ENCODE measurements at places on chromosomes 3 and 15.

- DNase-seq, result no peak
Observed at GRCh38 chr3:16663854-16664712, 58.9 kb upstream of the DAZL start.

- no peak for DNase-seq
Observed at GRCh38 chr15:100171411-100171810, 170.4 kb downstream of the ADAMTS17 start.

DNA sequence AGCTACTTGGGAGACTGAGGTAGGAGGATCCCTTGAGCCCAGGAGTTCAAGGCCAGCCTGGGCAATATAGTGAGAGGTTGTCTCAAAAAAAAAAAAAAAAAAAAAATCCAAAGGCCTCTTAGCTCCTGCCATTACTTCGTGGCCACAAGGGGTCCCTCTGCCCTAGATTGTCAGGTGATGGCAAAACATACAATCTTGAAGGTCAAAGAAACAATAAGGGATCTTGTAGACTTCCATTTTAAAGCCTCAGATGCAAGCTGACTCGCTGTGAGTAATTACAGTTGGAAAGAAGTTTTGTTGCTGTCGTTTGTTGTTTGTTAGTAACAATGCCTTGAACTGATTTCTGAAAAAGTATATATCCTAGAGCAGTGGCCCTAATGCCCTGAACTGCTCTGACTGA is 55.9 kb upstream of the PLCL2 start:
- no peak for DNase-seq

GRCh38 chr3:4432259-4432658 is 34.8 kb downstream of the SUMF1 start:
- DNase-seq, result no peak

All from RWPE1 (cell line).